ENCODE measurements at places on chromosomes 2 and 18. TPM values are rescaled to one million over a fixed set of nuclear protein-coding genes. Genes with fewer than 3 reads are reported as not detected.

Gene KLHL14
- total RNA-seq, result not detected

Gene ERCC3
- 36.9 TPM for total RNA-seq

Gene UGT1A4
- not detected for total RNA-seq

Gene GNAL
- 0.65 TPM for total RNA-seq

Gene CNTNAP5
- not detected for total RNA-seq

Gene MC2R
- not detected for total RNA-seq

Gene RAPGEF4
- 1.9 TPM for total RNA-seq

Gene SLC5A7
- not detected for total RNA-seq

Gene GCG
- total RNA-seq, result 0.14 TPM

Gene BUB1
- 4.8 TPM for total RNA-seq

Gene IL37
- not detected for total RNA-seq

Gene FAM117B
- 5.4 TPM for total RNA-seq

Gene CDKL4
- 3.4 TPM for total RNA-seq

Gene NYAP2
- not detected for total RNA-seq

Gene PPM1B
- total RNA-seq, result 27.3 TPM

Gene MREG
- 0.71 TPM for total RNA-seq

Gene CNGA3
- total RNA-seq, result not detected

Data from smooth muscle cell of bladder (primary cell).